ENCODE measurements at places on chromosomes 16 and 17. TPM values are rescaled to one million over a fixed set of nuclear protein-coding genes. Genes with fewer than 3 reads are reported as not detected.
A peak's percentile ranks its signal among the peaks of the same experiment; 100 is the strongest.

CDH3 gene
- total RNA-seq = 79.6 TPM

DNA sequence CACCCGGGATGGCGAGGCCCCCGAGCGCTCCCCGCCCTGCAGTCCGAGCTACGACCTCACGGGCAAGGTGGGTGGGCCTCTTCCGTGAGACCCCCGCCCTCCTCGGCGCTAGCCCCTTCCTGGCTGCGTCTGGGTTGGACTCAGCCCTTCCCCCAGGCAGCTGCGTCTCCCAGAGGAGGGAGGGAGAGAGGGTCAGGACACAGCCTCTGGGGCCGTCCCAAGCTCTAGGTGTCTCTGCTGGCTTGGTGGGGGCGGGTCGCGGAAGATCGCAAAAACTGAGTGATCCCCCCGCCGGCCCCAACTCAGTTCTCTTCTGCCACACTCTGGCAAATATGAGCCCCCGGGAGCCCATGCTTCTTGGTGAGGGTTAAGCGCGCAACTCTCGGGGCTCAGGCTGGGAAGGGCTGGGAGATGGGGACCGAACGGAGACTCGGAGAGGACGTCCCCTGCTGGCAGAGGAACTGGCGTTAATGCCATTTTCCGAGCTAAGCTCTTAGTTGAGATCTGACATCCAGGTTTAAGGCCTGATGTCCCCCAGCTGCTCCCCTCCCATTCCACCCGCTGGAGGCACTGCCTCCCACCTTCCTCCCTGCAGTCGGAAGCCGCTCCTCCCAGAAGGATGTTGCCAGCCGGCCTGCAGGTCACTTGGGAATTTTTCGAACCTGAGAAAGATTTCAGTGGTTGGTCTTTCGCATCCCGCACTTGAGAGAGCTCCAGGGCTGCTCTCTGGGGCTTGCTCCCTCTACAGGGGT lies 419 bp downstream of the RAB37 start:
- H3K4me1 ChIP-seq = peaks cover 11% of the 10 kb centered on the region
- DNase-seq = peak; percentile 95
- peaks cover 15% of the 10 kb centered on the region for H3K27me3 ChIP-seq
- H3K4me3 ChIP-seq = peak overlapping the region; percentile 75

GRCh38 chr17:15270628-15271381 lies 5.7 kb upstream of the PMP22 start:
- no peak for DNase-seq
- peaks cover 43% of the 10 kb centered on the region for H3K27me3 ChIP-seq
- H3K4me1 ChIP-seq = no peaks in the 10 kb centered on the region

DNA sequence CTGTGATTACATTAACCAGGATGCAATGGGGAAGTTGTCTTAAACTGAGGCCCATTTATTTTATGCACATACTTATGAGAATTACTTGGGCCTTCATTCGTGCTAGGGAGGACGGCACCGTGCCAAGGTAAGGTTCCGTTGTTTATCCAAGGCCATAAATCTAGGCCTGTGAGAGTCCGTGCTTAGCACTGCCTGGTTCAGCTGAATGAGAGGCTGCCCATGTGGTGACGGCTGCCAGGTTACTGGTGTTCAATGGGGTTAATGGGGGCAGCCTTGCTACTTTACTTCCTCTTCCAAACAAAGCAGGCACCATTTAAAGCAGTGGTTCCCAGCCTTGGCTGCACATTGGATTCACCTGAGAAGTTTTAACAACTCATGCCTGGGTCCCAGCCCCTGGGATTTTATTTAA lies 135.1 kb upstream of the NOL11 start:
- H3K27me3 ChIP-seq = no peaks in the 10 kb centered on the region
- peak; percentile 34 for DNase-seq
- H3K4me1 ChIP-seq = no peaks in the 10 kb centered on the region
- peaks cover 11% of the 10 kb centered on the region for H3K36me3 ChIP-seq
- no peak overlapping the region for H3K27ac ChIP-seq
- H3K4me3 ChIP-seq = no peak overlapping the region

GRCh38 chr17:71349908-71350600 lies 770.8 kb upstream of the SOX9 start:
- H3K36me3 ChIP-seq = no peaks in the 10 kb centered on the region
- DNase-seq = no peak
- no peaks in the 10 kb centered on the region for H3K4me1 ChIP-seq
- H3K4me3 ChIP-seq = no peak overlapping the region
- H3K27me3 ChIP-seq = no peaks in the 10 kb centered on the region

GRCh38 chr17:49680314-49680713 lies 2.4 kb upstream of the SPOP start:
- H3K36me3 ChIP-seq = peaks cover 2% of the 10 kb centered on the region
- no peak for DNase-seq
- peaks cover 4% of the 10 kb centered on the region for H3K4me1 ChIP-seq
- H3K4me3 ChIP-seq = no peak overlapping the region

Measured in endodermal cell (in vitro differentiated cells).